ENCODE measurements at places on chromosomes 13 and 19. TPM values are rescaled to one million over a fixed set of nuclear protein-coding genes. Genes with fewer than 3 reads are reported as not detected.

SOHLH2 gene
- polyA plus RNA-seq = 3.0 TPM

SIGLEC8 gene
- not detected for polyA plus RNA-seq

RGCC gene
- polyA plus RNA-seq = 15.8 TPM

PRODH2 gene
- polyA plus RNA-seq = 50.1 TPM

SLC25A42 gene
- 23.4 TPM for polyA plus RNA-seq

NKG7 gene
- 1.7 TPM for polyA plus RNA-seq

ATXN8OS gene
- polyA plus RNA-seq = 0.25 TPM

ZNF69 gene
- 19.1 TPM for polyA plus RNA-seq

CRX gene
- not detected for polyA plus RNA-seq

KLK2 gene
- not detected for polyA plus RNA-seq

PIBF1 gene
- 39.2 TPM for polyA plus RNA-seq

ZNF681 gene
- polyA plus RNA-seq = 3.5 TPM

TNNT1 gene
- polyA plus RNA-seq = 7.0 TPM

SHISA7 gene
- 0.30 TPM for polyA plus RNA-seq

ZNF99 gene
- 0.34 TPM for polyA plus RNA-seq

SERPINE3 gene
- 0.65 TPM for polyA plus RNA-seq

PEAK3 gene
- 0.12 TPM for polyA plus RNA-seq

CNN2 gene
- polyA plus RNA-seq = 163 TPM

CGB8 gene
- polyA plus RNA-seq = not detected

CASP14 gene
- polyA plus RNA-seq = not detected

PRX gene
- polyA plus RNA-seq = 11.7 TPM

ELAVL3 gene
- polyA plus RNA-seq = 0.52 TPM

KCNN4 gene
- polyA plus RNA-seq = 0.70 TPM

ZSWIM9 gene
- polyA plus RNA-seq = 14.4 TPM

RABAC1 gene
- 85.4 TPM for polyA plus RNA-seq

ATP1A3 gene
- 0.99 TPM for polyA plus RNA-seq

BRME1 gene
- 4.3 TPM for polyA plus RNA-seq

KANK2 gene
- 116 TPM for polyA plus RNA-seq

IFNL1 gene
- not detected for polyA plus RNA-seq

REX1BD gene
- 19.9 TPM for polyA plus RNA-seq

IFNL4 gene
- polyA plus RNA-seq = 0.11 TPM

ATP4B gene
- 0.20 TPM for polyA plus RNA-seq

PTGIR gene
- 2.8 TPM for polyA plus RNA-seq
